ENCODE measurements at places on chromosomes 12 and 14. TPM values are rescaled to one million over a fixed set of nuclear protein-coding genes. Genes with fewer than 3 reads are reported as not detected.

- DNase-seq = no peak
Measured at GRCh38 chr14:84202486-84202885, 1327.5 kb upstream of the FLRT2 start.

GRCh38 chr14:24057867-24058259 is 6.1 kb downstream of the CARMIL3 start:
- no peak for DNase-seq

GRCh38 chr12:128813392-128813791 is 10.4 kb downstream of the SLC15A4 start:
- DNase-seq = no peak

GRCh38 chr12:27081668-27082111 is 688 bp downstream of the C12orf71 start:
- no peak for DNase-seq

DNA sequence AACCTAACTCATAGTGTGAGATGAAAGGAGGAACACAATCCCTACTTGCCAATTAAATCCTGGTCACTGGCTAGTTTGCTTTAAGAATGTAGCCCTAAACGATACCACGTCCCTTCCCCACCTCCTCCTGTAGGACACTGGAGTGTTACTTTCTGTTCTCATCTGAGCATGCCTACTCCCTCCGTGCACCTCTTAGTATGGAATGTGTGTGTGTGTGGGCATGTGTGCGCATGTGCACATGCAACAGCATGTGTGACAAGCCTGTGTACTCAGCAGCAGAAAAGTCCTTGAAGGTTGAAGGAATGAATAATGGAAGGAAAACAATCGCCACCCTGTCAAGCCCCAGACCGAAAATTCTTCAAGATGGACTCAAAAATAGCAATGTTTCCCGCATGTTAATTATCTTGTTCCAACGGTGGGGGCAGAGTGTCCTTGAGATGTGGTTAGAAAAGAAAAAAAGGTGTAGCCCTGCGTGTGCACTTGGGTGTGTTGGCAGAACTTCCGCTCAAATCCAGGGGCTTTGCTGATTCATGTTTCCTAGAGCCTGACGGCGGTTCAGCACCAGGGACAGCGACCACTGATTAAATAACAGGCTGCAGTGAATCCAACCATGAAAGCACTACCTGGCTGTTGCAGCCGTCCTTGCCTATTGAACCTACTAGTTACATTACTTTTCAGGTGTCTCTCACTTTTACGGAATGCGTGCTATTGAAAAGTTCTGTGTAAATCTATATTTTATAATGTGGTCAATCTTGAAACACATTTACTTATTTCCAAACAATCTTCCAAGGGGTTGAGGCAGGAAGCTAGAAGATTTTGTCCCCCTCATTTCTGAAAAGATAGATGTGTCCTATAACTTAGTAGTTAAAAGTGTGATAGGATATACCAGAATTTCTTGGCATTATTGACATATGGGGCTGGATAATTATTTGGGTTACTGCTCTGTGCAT is 79.8 kb downstream of the SRRM4 start:
- peak; percentile 69 for DNase-seq

DNA sequence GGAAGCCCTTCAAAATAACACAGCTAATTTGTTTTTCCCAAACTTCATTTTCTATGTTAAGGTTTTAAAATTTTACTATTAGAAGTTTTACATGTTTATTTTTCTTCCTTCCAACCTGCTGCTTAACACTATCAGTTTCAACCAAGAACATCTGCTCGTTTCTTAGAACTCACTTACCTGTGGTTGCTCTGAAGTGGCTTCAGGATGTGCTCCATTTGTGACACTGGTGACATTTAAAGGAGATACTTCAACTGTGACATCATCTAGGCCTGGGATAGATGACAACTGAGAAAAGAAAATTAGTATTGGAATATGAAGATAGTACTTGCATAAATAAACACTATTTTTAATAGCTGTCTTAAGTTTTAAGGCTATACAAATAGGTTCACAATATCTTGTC is 17.9 kb downstream of the WASHC3 start:
- no peak for DNase-seq

DNA sequence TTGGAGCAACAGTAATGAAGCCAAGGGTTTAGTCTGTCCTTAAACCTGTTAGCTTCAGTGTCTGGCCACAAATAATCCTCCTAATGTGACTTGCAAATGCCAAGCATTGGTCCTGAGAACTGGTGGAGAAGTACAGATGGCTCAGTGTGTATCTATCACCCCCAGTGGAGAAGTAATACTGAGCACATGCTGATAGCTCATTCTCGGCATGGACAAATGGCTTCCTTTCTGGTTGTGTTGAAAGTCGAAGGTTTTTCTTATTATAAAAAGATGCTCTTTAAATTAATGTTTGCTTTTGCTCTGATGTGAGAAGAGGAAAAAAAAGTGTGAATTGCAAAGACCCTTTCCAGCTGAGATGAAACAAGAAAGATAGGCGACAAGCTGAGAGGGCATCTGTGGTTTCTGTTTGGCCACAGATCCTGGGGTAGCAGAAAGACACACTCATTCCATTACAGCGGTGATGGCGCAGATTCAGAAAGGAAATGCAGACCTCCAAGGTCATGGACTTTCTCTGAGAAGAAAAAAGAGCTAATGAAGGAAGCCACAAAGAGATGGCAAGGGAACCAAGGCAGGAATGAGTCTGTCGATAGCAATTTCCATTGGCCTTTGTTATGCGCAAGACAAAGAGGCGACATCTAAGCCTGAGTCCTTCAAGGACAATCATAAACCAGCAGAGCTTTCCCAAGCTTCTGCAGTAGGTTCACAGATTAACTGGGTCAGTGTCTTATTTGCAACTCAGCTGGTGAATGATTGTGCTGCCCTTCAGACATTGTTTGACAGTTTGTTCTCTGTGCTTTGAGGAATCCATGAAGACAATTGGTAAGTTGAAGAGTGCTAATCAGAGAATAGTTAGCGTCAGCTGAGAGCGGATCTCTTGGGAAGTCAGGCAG is 155.5 kb upstream of the RGS6 start:
- no peak for DNase-seq

DNA sequence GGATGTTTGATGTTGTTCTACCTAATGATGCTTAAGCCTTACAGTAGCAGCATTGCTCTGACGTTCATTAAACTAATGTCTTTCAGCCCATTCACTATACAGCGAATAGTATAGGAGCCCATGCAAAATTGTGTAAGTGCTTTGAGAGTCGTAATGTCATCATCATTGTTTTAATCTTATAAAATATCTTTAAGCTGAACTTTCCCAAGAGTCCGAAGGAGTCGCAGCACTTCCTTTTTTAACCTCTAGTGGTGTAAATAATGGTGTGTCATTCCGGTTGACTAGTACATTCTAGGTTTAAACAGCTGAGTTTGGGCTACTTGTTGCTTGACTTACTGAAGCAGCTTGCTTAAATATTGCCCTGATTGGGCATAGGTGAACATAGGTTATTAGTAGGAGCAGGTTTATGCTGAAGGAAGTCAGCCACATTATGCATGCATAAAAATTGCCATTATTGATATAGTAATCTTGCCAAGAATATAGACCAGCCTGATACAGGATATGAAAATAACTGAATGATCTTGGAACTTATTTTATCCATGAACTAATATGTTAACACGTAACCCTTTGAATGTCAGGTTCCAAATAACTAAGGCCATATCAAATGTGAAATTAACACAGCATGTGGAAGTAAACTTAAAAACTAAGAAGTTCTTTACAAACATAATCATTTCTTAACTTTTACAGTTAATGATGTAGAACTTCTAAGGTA is 2.6 kb downstream of the WNK1 start:
- no peak for DNase-seq

DNA sequence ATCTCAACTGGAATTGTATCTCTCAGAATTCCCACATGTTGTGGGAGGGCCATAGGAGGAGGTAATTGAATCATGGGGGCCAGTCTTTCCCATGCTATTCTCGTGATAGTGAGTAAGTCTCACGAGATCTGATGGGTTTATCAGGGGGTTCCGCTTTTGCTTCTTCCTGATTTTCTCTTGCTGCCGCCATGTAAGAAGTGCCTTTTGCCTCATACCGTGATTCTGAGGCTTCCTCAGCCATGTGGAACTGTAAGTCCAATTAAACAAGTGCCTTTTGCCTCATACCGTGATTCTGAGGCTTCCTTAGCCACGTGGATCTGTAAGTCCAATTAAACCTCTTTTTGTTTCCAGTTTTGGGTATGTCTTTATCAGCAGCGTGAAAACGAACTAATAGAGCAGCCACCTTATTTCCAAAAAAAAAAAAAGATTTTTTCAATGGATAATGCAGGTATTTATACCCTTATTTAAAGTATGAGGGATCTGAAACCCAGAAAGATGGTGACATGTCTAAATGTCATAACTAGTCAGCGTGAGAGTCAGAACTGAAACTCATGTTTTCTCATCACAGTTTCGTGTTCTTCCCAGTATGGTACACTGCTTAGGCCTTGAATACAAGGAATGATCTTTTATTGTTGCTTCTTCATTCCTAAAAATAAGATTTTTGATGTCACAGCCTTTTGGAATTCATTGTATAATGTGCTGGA is 89.6 kb downstream of the ERC1 start:
- DNase-seq = no peak

GRCh38 chr14:74239848-74240793 is 872 bp downstream of the VSX2 start:
- DNase-seq = no peak

DNA sequence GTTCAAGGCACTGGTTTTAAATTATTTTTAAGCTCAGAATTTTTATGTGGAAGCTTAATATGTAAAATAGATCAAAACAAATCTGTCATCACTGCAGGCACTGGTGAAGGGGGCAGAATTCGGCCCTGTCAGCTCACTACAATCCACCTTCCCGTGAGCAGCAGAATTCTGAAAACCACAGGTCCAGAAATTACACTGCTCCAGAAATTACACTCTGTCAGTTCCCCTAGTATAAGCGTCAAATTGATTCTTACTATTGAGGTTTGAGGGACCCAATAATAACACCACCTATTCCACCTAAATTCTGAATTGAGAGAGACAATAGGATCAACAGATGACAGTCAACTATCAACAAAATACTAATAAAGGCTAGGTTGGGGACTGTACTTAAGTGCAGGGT is 245.5 kb downstream of the PHLDA1 start:
- DNase-seq = no peak

- no peak for DNase-seq
Measured at GRCh38 chr12:109987615-109988014, 8.6 kb downstream of the GIT2 start.

- no peak for DNase-seq
Measured at GRCh38 chr12:121765573-121765972, 27.9 kb downstream of the RHOF start.

DNA sequence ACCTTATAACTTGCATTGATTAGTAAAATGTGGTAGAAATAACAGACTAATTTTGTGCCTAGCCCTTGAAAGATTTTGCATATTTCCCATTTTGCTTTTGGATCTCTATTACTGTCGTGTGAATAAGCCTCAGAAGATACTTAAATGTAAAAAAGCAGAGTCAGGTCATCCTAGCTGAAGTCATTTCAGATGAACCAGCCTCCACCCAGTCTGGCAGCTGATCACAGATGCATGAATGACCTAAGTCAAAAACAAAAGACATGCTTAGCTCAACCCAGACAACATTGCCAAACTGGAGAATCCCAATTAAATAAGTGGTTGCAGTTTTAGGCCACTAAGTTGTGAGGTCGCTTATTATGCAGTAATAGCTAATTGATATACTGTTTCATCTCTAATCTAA is 349.9 kb downstream of the C12orf50 start:
- no peak for DNase-seq

DNA sequence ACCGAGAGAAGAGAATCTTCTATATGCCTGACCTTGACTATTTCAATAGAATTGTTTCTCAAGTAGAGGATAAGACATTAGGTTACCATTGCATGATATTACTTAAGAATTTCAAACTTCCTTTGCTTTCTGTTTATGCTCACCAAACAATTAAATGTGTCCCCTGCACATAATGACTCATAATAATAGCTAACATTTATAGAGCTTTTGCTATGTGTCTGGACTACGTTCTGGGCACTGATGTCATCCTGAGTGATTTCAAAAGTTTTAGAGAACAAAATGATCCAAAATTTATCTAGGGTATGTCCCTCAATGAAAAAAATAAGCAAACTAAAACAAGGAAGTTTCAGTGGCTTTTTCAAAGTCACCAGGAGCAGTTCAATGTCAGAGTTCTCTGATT is 38.8 kb downstream of the SLC15A5 start:
- DNase-seq = no peak

DNA sequence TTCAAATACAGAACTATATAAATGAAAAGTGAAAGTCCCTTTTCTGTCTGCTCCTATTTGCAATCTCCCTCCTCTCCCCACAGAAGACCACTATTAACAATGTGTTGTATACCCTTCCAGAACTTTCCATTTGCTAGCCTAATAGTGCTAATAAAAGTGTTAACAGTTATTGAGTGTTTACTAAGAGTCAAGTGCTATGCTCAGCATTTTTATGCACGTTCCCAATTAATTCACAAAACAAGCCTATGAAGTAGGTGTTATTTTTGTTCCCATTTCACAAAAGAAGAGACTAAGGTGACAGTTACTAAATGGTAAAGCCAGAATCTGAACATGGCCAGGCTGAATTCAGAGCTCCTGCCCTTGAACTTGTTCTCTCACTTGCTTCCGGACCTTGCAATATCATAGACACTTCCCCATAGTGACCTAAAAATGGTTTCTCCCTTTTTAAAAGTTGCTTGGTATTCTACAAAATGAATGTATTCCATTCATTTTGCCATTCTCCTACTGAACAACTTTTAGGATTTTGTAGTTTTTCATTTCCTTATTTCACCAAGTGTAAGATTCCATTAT is 1.6 kb upstream of the PRKAB1 start:
- DNase-seq = no peak

- DNase-seq = no peak
Measured at GRCh38 chr12:10121278-10121677, 8.7 kb downstream of the CLEC7A start.

DNA sequence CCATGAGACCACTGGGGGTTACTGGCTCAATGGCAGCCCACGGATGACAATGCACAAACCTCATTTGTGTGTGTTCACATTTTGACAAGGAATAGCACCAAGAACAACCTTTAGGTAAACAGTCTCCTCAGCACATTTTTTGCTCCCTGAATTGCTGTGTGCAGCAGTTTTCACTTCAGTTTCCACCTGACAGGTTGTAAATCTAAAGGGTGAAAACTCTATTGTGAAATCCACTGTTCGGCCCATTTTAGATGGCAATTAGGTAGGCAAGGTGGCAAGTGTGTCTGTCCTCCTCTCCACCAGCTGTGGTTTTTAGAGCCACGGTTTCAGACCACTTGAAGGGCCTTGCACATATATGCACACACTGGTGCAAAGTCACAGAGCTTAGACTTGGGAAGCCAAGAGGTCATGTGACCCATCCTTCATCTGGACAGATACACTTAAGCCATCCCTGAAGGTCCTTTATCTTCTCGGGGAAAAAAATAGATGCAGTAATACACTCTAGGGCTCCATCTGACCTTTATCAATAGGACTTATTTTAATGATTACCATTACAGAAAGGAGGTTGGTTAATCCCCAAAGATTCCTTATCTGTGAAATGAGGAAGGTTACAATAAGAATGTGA is 23.2 kb downstream of the HAL start:
- DNase-seq = no peak

- DNase-seq = no peak
Measured at GRCh38 chr12:99277591-99278379, 369.8 kb upstream of the GARIN6 start.

The RFC5 gene
- 7.3 TPM for total RNA-seq

The MANSC4 gene
- not detected for total RNA-seq

The RBP5 gene
- 1.1 TPM for total RNA-seq

The SDR9C7 gene
- total RNA-seq = not detected

The HSPA2 gene
- 11.4 TPM for total RNA-seq
